ENCODE measurements at places on chromosomes 7 and 10. TPM values are rescaled to one million over a fixed set of nuclear protein-coding genes. Genes with fewer than 3 reads are reported as not detected.

FGL2 gene
- total RNA-seq: 3.8 TPM

AP4M1 gene
- total RNA-seq: 13.7 TPM

BLNK gene
- not detected for total RNA-seq

PWWP2B gene
- 5.8 TPM for total RNA-seq

EN2 gene
- total RNA-seq: not detected

DNA sequence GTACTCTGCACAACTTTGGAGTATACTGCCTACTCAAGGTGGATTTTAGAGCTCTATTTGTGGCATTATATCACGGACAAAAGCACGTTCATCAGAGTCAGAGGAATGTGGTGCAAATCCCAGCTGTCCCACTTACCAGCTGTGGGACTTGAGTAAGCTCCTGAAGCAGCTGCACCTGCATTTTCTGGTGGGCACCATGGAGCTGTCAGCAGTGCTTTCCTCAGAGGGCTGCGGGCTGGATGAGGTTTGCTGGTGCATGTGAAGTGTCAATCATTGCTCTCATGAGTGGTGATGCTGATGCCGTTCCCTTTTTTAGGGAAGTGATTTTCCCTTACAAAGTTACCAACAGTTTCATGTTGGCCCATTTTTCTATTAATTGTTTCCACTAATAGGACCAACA lies 53.4 kb downstream of the EGFR start:
- no peaks in the 10 kb centered on the region for H3K27me3 ChIP-seq
- H3K27ac ChIP-seq: peak overlapping the region; percentile 93
- DNase-seq: no peak
- peaks cover 59% of the 10 kb centered on the region for H3K4me1 ChIP-seq
- no peak overlapping the region for H3K4me3 ChIP-seq

DNA sequence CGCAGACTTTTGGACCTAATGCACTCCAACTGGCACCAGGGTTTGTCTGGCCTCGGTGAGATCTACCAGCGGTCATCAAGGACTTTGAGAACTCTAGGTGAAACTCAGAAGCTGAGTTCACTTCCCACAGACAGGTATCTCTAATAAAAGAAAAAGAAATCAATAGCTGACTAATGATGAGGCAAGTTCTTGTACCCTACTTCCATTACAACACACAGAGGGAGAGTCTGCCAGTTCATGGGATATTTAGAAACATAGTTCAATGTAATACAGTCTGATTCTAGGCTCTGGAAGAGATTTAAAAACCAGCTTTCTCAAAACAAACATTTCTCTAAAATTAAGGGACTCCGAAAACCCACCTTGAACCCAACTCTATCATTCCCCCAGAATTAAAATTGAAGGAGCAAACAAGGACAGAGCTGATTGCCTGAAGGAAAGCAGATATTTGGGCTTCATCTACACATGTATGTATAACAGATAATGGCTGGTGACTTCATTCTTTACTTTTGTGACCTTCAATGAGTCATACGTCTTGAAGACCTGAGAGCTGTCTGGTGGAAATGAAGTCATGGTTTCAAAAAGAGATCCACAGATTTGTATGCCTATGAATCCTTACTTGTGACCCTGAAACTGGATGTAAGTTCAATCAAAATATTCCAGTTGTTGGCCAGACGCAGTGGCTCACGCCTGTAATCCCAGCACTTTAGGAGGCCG lies 2.7 kb upstream of the PNLIPRP1 start:
- no peaks in the 10 kb centered on the region for H3K36me3 ChIP-seq
- no peak overlapping the region for H3K4me3 ChIP-seq
- no peaks in the 10 kb centered on the region for H3K4me1 ChIP-seq
- H3K27ac ChIP-seq: no peak overlapping the region
- H3K27me3 ChIP-seq: no peaks in the 10 kb centered on the region

DNA sequence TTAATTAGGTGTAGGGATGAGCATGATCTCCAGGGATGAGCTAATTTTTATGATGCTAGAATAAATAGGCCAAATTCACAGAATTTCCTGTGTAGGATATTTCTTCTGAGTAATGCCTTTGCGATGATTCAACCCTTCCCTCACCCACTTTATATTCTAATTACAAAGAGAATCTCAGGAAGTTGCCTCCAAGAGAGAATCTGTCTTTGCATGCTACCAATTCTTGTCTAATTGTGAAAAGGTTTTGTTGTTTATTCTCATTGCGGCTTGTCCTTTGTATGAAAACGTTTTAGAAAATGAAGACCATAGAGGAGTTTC lies 6.3 kb downstream of the C7orf57 start:
- peak overlapping the region; percentile 41 for H3K4me3 ChIP-seq
- peak; percentile 81 for DNase-seq
- H3K36me3 ChIP-seq: no peaks in the 10 kb centered on the region
- peak overlapping the region; percentile 72 for H3K27ac ChIP-seq

DNA sequence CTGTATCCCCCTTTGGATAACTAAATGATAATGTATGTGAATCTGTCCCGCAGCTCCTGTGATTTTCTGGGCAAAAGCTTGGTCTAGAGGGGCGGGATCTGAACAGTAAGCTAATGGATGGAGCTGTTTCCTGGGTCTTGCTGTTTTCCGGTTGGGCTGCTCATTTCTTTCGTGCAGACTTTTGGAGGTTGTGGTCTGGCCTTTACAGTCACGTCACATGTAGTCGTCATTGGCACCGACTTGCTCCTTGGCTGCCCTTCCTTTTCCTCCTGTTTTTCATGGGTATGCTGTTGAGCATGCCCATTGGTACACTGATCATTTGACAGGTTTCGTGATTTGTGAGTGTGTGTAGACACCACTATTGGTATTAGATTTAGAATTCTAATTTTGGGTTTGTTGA lies 2.0 kb downstream of the FBH1 start:
- peak overlapping the region; percentile 74 for H3K27ac ChIP-seq
- H3K4me3 ChIP-seq: peak overlapping the region; percentile 88
- DNase-seq: peak; percentile 70
- peaks cover 20% of the 10 kb centered on the region for H3K4me1 ChIP-seq

Data from GM23248 (cell line).